HepG2 (cell line): ENCODE measurements at places on chromosomes 11 and 22. TPM values are rescaled to one million over a fixed set of nuclear protein-coding genes. Genes with fewer than 3 reads are reported as not detected.

GGTLC3 gene
- total RNA-seq = not detected in 2 replicates

NPAS4 gene
- not detected in 2 replicates for total RNA-seq

ACRV1 gene
- not detected in 2 replicates for total RNA-seq

MMP1 gene
- total RNA-seq = 0.09 TPM in 1 of 2 replicates, not detected in the other

CADM1 gene
- 62.2 and 122 TPM in 2 replicates for total RNA-seq

DNA sequence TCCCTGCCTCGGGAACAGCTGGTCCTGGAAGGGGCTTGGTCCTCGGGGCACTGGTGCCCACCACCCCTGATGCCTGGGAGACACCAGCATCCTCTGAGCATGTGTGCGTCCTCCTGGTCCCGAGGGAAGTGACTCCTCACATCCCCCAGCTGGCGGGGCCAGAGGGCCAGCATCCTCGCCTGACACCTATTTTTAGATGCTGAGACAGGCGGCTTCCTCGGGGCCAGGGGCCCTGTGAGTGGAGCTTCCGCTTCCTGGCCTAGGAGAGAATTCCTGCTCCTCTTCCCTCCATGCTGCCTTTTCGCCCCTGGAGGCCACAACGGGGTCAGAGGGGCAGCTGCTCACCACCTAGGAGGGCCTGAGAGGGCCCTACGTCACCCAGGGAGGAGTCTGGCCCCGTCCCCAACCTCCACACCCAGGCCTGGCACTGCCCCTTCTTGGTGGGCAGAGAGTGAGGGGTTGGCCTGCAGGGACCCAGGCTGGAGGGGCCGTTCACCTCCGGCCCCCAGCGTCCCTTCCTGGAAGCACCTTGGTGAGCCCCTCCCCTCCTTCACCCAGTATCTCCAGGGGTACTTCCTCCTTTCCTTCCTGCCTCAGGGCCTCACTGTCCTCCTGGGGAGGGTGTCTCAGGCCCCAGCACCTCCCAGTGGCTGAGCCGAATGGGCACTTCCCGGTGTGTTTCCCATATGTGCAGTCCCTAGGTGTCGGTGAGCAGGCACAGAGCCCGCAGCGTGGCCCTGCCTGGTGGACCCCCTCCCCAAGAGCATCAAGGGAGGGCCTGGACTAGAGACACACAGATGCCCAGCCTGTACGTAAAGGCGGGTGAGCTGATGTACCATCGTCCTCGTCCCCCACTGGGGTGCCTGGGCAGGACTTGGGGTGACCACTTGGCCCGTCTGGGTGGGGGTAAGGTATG, 6.1 kb downstream of the CD81 start:
- peaks cover 72% of the 10 kb centered on the region; the same call in 2 of the 3 replicates for H3K27me3 ChIP-seq
- no peaks in the 10 kb centered on the region for H3K36me3 ChIP-seq
- no peaks in the 10 kb centered on the region for H3K4me1 ChIP-seq

GRCh38 chr11:57303990-57304579, 20.7 kb downstream of the TNKS1BP1 start:
- DNase-seq = no peak
- no peak overlapping the region for H3K4me3 ChIP-seq
- H3K27me3 ChIP-seq = no peaks in the 10 kb centered on the region
- no peak overlapping the region for H3K27ac ChIP-seq
- H3K36me3 ChIP-seq = peaks cover 16% of the 10 kb centered on the region
- H3K4me1 ChIP-seq = peaks cover 59% of the 10 kb centered on the region

- no peak overlapping the region for H3K27ac ChIP-seq
- H3K36me3 ChIP-seq = no peaks in the 10 kb centered on the region
- peak; percentile 37 for DNase-seq
- H3K4me3 ChIP-seq = no peak overlapping the region
- peaks cover 27% of the 10 kb centered on the region for H3K27me3 ChIP-seq
Observed at GRCh38 chr11:10623797-10624761, 55.6 kb upstream of the LYVE1 start.

DNA sequence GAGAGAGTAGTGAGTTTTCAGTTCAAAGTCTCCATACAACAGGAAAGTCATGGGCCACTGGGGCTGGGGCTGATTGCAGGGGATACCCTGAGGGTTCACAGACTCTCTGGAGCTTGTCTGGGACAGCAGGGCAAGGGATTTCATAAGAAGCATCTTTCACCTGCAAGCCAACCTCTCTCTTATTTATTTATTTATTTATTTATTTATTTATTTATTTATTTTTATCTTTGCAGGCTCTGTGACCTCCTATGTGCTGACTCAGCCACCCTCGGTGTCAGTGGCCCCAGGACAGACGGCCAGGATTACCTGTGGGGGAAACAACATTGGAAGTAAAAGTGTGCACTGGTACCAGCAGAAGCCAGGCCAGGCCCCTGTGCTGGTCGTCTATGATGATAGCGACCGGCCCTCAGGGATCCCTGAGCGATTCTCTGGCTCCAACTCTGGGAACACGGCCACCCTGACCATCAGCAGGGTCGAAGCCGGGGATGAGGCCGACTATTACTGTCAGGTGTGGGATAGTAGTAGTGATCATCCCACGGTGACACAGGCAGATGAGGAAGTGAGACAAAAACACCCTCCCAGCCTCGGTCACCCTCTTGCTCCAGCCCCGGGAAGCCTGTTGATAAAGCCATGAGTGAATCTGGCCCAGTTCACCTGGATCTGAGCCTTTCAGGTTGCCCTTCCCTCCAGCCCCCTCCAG, 68.4 kb downstream of the GGTLC2 start:
- H3K36me3 ChIP-seq = no peaks in the 10 kb centered on the region
- no peak overlapping the region for H3K4me3 ChIP-seq
- H3K27ac ChIP-seq = no peak overlapping the region
- no peaks in the 10 kb centered on the region for H3K27me3 ChIP-seq
- no peaks in the 10 kb centered on the region for H3K4me1 ChIP-seq
- DNase-seq = no peak

- peak overlapping the region; percentile 31 for H3K27ac ChIP-seq
- no peaks in the 10 kb centered on the region for H3K27me3 ChIP-seq
- peaks cover 25% of the 10 kb centered on the region for H3K4me1 ChIP-seq
- DNase-seq = peak; percentile 86
- H3K4me3 ChIP-seq = peak overlapping the region; percentile 34; the same call in 1 of the 2 replicates
- peaks cover 4% of the 10 kb centered on the region for H3K36me3 ChIP-seq
Observed at GRCh38 chr11:34308913-34309585, 48.8 kb downstream of the ABTB2 start.

GRCh38 chr11:11967669-11968510, 40.5 kb downstream of the DKK3 start:
- no peak overlapping the region for H3K27ac ChIP-seq
- DNase-seq = no peak
- H3K4me3 ChIP-seq = no peak overlapping the region

DNA sequence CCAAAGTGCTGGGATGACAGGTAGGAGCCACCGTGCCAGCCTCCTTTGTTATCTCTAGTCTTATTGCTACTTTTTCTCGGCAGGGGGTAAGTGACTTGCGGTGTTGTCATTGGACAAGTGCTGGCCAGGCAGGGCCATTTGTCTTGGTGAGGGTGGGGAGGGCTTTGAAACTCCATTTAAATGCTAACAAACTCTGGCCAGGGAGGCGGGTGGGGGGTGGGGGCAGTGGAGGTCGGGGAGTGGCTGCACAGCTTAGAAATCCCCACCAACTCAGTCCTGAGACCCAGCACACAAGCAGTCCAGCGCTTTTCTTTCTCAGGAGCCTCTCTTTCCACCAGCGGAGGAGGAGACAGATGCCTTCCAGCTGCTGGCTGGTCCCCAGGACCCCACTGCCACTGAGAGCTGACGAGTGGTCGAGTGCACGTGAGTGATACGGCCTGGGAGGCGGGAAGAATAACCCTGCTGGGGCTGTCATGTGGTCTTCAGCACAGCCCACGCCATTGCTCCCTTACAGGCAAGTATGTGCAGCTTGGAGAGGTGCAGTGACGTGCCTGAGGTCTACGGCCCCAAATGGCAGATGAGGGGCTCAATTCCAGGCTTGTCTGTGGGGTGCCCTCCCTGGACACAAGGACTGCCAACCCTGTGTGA, 24.2 kb upstream of the OSBPL5 start:
- H3K4me1 ChIP-seq = no peaks in the 10 kb centered on the region
- peaks cover 9% of the 10 kb centered on the region for H3K27me3 ChIP-seq

- no peak overlapping the region for H3K27ac ChIP-seq
- no peaks in the 10 kb centered on the region for H3K4me1 ChIP-seq
- DNase-seq = peak; percentile 64
- no peak overlapping the region for H3K4me3 ChIP-seq
Observed at GRCh38 chr22:45577746-45578523, 75.3 kb downstream of the FBLN1 start.

GRCh38 chr22:50015451-50016307, 3.1 kb upstream of the IL17REL start:
- peaks cover 66% of the 10 kb centered on the region; the same call in 2 of the 3 replicates for H3K27me3 ChIP-seq
- no peak overlapping the region for H3K4me3 ChIP-seq
- DNase-seq = no peak

DNA sequence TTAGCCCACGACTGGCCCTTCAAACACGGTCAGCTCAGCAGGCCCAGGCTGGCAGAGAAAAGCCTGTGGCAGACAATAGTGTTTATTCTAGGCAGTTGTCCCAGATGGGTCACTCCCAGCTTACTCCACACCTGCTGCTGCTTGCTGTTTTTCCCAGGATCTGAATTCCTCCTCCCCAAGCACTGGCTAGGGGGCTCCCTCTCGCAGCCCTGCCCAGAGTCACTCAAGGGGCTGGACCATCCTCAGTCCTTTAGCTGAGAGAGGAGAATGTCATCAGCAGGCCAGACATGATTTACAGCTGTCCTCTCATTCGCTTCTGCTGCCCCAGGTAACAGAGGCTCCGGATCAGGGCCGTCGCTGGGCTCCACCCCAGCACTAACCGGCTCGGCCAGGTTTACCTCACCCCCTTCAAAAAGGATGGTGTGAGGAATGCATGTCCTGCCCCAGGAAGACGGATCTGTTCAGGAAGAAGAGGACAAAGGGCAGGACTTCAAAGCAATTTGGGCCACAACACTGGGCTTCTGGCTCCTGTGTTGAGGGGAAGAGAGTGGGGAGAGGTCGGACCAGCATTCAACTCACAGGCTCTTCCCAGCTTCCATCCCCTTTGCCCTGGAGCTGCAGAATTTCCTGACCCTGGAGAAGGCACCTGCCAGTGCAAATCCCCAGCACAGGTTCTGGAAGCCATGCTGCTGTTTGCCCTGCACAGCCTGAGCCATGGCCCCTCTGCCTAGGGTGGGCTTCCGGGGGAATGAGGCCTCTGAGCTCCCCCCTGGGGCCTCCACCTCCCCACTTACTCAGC, 59.7 kb upstream of the BARX2 start:
- peak overlapping the region; percentile 18; the same call in 1 of the 2 replicates for H3K4me3 ChIP-seq
- H3K36me3 ChIP-seq = no peaks in the 10 kb centered on the region
- no peaks in the 10 kb centered on the region for H3K27me3 ChIP-seq
- peaks cover 60% of the 10 kb centered on the region for H3K4me1 ChIP-seq
- peak; percentile 45 for DNase-seq

- no peak for DNase-seq
- no peak overlapping the region for H3K27ac ChIP-seq
- H3K36me3 ChIP-seq = no peaks in the 10 kb centered on the region
- no peaks in the 10 kb centered on the region; the same call in 1 of the 3 replicates for H3K27me3 ChIP-seq
Observed at GRCh38 chr11:44750551-44751465, 24.0 kb downstream of the TSPAN18 start.

DNA sequence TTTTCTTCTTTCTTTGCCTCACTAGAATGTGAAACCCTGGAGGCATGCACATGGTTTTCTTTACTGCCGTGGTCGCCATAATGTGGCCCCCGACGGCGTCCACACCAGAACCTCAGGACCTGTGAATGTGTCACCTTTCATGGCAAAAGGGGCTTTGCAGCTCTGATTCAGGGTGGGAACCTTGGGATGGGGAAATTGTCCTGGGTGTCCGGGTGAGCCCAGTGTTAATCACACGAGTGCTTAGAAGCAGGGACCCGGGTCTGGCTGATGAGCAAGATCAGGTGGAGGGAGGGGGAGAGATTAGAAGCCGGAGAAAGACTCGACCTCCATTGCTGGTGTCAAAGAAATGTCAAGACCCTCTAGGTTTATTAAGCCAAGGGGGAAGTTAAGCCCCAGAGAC, 74.7 kb upstream of the SHISAL1 start:
- H3K4me1 ChIP-seq = peaks cover 8% of the 10 kb centered on the region
- H3K27ac ChIP-seq = no peak overlapping the region
- no peak overlapping the region for H3K4me3 ChIP-seq
- H3K36me3 ChIP-seq = no peaks in the 10 kb centered on the region

- no peak overlapping the region for H3K4me3 ChIP-seq
- DNase-seq = no peak
- H3K27me3 ChIP-seq = no peaks in the 10 kb centered on the region
Observed at GRCh38 chr22:46591930-46592329, 28.3 kb upstream of the GRAMD4 start.

DNA sequence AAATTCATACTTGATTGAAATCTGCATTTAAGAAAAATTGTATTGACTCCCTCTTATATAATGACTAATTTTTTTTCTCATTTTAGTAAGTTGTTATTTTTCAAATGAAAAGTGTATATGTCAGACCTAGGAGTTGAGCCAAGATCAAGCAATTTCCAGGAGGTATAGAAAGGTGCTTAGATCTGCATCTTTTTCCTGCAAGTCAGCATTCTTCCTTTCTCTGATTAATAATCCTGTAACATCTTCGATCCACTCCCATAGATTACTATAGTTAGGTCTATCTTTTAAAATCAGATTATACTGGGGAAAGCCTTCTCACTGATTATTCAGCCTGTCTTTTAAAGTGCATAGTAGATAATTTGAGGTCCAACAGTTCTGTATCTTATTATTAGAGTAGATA, 12.7 kb downstream of the HOATZ start:
- H3K27ac ChIP-seq = no peak overlapping the region
- no peak for DNase-seq
- peaks cover 17% of the 10 kb centered on the region; the same call in 1 of the 3 replicates for H3K27me3 ChIP-seq

DNA sequence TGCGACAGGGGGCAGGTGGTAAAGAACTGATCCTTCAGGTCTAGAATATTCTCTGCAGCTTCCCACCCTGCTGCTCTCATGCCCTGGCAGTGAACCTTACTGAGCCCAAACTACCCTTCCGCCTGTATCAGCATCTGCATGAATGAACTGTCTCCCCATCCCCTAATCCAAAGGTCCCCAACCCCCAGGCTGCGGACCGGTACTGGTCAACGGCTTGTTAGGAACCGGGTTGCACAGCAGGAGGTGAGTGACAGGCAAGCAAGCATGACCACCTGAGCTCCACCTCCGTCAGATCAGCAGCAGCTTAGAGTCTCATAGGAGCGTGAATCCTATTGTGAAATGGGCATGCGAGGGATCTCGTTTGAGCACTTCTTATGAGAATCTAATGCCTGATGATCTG, 58.2 kb upstream of the LMO1 start:
- no peak for DNase-seq
- H3K4me3 ChIP-seq = no peak overlapping the region
- H3K27me3 ChIP-seq = peaks cover 16% of the 10 kb centered on the region; the same call in 1 of the 3 replicates
- H3K27ac ChIP-seq = no peak overlapping the region
- H3K36me3 ChIP-seq = no peaks in the 10 kb centered on the region

DNA sequence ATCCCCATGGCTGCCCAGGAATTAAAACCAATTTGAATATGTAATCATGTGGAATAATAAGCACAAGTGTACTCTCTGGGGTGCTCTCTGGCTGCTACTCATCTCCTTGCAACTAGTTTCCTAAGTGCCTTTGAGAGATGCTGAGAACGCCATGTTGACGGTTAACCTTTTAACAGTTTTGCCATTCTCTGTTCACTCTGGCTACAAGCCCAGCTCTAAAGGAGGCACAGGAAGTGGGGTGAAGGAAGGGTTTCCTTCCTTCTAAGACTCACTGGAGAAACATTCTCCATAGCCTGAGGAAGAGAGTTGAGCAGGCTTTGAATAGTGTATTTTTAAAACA, 122.0 kb upstream of the ZC3H12C start:
- no peaks in the 10 kb centered on the region for H3K4me1 ChIP-seq
- no peak overlapping the region for H3K4me3 ChIP-seq
- no peak for DNase-seq
- H3K36me3 ChIP-seq = no peaks in the 10 kb centered on the region
- no peaks in the 10 kb centered on the region for H3K27me3 ChIP-seq
